Hindlimb muscle (tissue), 1 donor: ENCODE measurements at places on chromosomes 4 and X. TPM values are rescaled to one million over a fixed set of nuclear protein-coding genes. Genes with fewer than 3 reads are reported as not detected.

DNA sequence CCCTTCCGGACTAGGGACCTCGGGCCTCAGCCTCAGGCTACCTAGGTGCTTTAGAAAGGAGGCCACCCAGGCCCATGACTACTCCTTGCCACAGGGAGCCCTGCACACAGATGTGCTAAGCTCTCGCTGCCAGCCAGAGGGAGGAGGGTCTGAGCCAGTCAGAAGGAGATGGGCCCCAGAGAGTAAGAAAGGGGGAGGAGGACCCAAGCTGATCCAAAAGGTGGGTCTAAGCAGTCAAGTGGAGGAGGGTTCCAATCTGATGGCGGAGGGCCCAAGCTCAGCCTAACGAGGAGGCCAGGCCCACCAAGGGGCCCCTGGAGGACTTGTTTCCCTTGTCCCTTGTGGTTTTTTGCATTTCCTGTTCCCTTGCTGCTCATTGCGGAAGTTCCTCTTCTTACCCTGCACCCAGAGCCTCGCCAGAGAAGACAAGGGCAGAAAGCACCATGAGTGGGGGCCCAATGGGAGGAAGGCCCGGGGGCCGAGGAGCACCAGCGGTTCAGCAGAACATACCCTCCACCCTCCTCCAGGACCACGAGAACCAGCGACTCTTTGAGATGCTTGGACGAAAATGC, at the start of gene WAS:
Gene WAS (plus strand): TSS at position 389 of the 572 bp plus-strand sequence. CDS start 55 bp downstream, at position 444.
- DNase-seq: no peak

Gene GPR173
- 8.8 TPM for polyA plus RNA-seq

- no peak for DNase-seq
Observed at GRCh38 chr4:157792716-157793115, 380.1 kb downstream of the GASK1B start.

Gene GPRASP2
- 16.6 TPM for polyA plus RNA-seq

GRCh38 chr4:183154701-183155391, 55.8 kb downstream of the WWC2 start:
- DNase-seq: no peak

Gene FAM53A
- 2.4 TPM for polyA plus RNA-seq

Gene GPR50
- 0.23 TPM for polyA plus RNA-seq

DNA sequence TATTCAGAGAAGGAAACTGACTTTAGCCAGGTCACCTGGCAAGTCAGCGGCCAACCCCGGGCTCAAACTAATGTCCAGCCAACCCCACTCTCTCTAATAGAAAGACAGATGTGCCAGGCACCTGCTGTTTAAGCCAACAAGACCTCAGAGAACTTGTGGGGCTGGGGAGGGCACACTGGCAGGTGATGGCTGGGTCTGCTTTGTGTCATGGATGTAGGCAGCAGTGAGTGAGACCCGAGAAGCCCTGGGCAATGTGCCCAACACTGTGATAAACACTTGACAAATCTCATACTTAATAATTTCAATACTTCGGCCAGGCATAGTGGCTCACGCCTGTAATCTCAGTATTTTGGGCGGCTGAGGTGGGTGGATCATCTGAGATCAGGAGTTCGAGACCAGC, 9.0 kb upstream of the CD99L2 start:
- DNase-seq: no peak
